ENCODE measurements at places on chromosomes 1 and 21. TPM values are rescaled to one million over a fixed set of nuclear protein-coding genes. Genes with fewer than 3 reads are reported as not detected.

Gene FHAD1
- not detected for total RNA-seq

Gene CHI3L1
- not detected for total RNA-seq

Gene FAM110D
- total RNA-seq = 5.5 TPM

Gene TIAM1
- 0.34 TPM for total RNA-seq

Gene FAM72C
- 0.34 TPM for total RNA-seq

Gene PLEKHA6
- total RNA-seq = 0.43 TPM

Gene KRTAP27-1
- not detected for total RNA-seq

Gene CLCNKA
- not detected for total RNA-seq

Gene RHD
- 0.33 TPM for total RNA-seq

Gene LEFTY2
- not detected for total RNA-seq

Gene OR2AK2
- not detected for total RNA-seq

Gene AMY1C
- not detected for total RNA-seq

Gene TSPAN2
- total RNA-seq = 1.8 TPM

Gene ARHGAP30
- not detected for total RNA-seq

Gene TBX19
- 0.65 TPM for total RNA-seq

Gene FAAH
- total RNA-seq = 1.1 TPM

Gene CFAP126
- total RNA-seq = not detected

Gene CFHR4
- not detected for total RNA-seq

Gene DLGAP3
- not detected for total RNA-seq

Gene ARHGAP29
- 296 TPM for total RNA-seq

Gene SLAMF9
- total RNA-seq = not detected

Gene COL11A1
- total RNA-seq = 0.33 TPM

Gene LCE3E
- not detected for total RNA-seq

Gene S100A2
- total RNA-seq = 0.98 TPM

Gene TMPRSS15
- total RNA-seq = not detected

Gene BARHL2
- total RNA-seq = not detected

Gene OPTC
- not detected for total RNA-seq

Gene BRDT
- total RNA-seq = not detected
